WTC11 (cell line): ENCODE measurements at places on chromosomes 11 and 22. TPM values are rescaled to one million over a fixed set of nuclear protein-coding genes. Genes with fewer than 3 reads are reported as not detected.

The XKR3 gene
- total RNA-seq: not detected in 3 replicates

- no peak for DNase-seq
Measured at GRCh38 chr11:9759519-9760192, 95.8 kb downstream of the SWAP70 start.

GRCh38 chr11:92240916-92241315 lies 16.3 kb downstream of the FAT3 start:
- no peak for DNase-seq

DNA sequence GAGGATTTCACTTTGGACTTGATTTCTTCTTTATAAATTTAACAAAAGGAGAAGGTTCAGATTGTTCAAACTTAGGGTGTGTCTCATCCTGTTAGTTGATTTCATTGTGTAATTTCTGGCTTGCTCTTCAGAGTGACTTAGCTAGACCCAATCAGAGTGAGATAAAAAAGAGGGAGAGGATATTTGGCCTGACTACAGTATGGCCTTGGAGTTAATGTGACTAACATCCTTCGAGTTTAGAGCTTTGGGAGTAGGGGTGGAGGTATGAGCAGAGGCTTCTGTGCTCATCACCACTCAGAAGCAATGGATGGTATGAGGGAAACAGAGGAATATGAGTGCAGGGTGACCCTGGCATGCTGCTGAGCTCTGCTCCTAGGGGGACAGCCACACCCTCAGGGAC lies 114.2 kb downstream of the ME3 start:
- no peak for DNase-seq
